ENCODE measurements at places on chromosomes 12 and 14.

GRCh38 chr14:62126879-62127478 is 364.8 kb downstream of the SNAPC1 start:
- DNase-seq: peak; percentile 41

DNA sequence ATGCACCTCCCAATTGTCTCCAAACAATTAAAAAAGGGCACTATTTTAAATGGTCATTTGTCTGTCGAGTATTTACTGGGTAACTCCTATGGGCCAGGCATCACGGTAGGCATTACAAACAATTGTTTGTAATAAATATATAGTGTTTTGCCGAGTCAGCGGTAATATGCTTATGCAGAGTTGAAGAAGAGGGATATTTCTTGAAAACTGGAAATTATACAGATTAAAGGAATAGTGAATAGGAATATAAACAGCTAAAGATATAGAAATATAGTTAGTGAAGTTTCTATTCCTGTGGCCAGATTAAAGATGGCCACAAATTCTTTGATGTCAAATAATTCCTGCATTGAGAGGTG is 13.5 kb upstream of the CRADD start:
- no peak for DNase-seq

- no peak for DNase-seq
Observed at GRCh38 chr14:63895510-63895909, 42.7 kb downstream of the SYNE2 start.

DNA sequence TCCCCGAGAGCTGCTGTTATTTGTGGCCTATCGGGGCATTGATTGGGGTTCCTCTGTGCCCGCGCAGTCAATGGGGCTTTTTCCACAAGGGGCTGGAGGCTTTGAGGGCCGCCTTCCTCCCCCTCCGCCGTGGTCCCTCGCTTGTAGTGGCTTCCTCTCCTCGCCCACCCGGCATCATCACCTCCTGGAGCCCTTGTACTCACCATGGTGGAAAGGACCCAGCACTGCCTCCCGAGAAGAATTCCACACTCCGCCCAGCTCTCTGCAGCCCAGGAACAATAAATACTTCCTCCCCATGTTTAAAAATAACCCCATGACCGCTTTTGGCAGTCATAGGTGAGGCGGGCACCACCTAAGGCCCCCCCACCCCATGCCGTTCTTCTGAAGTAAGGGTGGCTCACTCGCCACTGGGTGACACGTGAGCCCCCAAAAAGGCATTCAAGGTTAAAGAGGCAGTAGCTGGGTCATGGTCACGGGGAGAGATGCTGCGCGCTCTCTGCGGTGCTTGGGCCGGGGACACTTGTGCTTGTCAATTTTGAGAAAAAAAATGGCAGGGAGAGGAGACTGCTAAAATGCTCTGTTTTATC is at the start of gene MYL2:
Gene MYL2 (minus strand): TSS at position 256 of the 587 bp plus-strand sequence. CDS start 50 bp downstream, at position 206.
- no peak for DNase-seq

DNA sequence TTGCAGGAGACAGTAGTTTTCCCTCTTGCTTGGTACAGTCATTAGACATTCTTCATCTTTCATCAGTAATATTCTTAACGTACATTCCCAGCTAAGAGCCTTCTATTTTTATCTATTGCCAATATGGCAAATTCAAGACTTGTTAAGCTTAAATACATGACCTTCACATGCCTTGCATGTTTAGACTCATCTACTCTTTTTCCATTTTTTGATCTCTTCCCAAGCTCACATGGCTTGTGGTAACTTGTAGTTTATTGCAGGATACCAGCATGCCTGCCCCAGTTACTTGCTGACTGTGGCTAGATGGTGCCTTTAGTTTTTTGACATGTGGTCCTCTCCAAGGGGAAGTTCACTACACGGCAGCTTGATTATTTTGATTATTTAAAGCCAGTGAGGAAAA is 729.0 kb downstream of the SLC6A15 start:
- no peak for DNase-seq

GRCh38 chr12:42162965-42163364 is 18.3 kb upstream of the GXYLT1 start:
- DNase-seq: peak; percentile 29

DNA sequence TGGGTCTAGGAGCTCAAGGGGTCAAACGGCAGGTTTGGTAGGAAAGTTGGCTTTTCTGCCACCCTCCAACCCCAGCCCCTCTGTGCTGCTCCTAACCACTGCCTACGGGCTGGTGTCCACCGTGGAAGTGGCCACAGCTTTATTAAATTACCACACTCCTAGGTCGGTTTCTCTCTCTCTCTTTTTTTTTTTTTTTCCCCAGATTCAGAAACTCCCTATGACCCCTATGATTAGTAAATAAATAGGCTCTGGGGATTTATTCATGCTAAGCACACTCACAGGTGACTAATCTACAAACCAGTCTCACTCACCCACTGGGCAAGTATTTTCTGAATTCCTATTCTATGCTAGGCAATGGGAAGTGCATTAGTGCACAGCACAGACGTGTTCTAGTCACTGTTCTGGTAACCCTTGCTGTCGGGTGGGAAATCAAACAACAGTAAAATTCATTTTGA is 8.7 kb upstream of the DDX47 start:
- DNase-seq: peak; percentile 92

DNA sequence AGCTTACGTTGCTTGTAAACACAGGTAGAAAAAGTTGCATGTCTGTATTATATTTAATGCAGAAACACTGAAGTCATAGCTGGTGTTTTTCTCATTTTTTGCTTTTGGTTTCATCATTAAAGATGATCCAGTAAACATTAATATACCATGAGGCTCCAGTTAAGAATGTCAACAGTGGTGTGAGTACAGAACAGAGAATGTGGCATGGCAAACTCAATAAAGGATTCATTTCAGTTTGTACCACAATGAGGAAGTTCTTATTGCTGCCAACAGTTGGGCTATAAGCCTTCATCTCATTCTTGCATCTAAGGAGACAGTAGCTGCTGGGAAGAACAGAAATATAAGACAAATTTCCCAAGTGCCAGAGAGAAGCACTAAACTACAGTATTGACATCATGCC is 72.1 kb upstream of the ST8SIA1 start:
- DNase-seq: no peak

DNA sequence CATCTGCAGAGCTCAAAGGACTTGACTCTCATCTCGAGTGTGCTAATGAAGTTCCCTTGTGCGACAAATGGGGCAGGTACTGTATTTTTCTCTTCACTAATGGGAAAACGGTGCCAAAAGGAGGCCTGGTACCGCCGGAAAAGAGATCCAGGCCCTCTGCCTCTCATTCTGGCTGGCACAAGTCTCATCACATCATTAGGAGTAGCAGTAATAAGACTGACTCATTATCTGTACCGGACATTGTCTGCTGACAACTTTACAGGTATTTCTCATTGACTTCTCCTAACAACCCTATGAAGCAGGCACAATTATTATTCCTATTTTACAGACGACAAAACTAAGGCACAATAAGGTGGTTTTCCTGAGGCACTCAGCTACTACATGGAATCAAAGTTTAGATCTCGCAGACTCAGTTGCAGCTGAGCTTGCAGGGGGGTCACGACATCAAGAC is 668 bp downstream of the APPL2 start:
- DNase-seq: peak; percentile 40

DNA sequence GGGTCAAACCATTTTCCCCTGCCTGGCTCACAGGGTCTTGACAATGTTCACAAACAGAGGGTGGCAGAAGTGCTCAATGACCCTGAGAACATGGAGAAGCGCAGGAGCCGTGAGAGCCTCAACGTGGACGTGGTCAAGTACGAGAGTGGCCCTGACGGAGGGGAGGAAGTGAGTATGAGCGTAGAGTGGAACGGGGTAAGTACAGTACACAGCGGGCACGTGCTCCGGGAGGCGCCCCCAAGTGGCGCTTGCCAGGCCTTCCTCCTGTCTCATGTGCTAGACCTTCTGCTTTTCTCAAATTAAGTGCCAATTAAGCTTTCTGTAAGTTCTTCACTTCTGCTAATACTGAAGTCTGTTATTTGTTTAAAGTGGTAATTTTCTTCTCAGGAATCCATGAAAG is 35.9 kb downstream of the XRCC3 start:
- peak; percentile 25 for DNase-seq

- DNase-seq: peak; percentile 21
Observed at GRCh38 chr12:59119676-59120075, 199.4 kb upstream of the LRIG3 start.

DNA sequence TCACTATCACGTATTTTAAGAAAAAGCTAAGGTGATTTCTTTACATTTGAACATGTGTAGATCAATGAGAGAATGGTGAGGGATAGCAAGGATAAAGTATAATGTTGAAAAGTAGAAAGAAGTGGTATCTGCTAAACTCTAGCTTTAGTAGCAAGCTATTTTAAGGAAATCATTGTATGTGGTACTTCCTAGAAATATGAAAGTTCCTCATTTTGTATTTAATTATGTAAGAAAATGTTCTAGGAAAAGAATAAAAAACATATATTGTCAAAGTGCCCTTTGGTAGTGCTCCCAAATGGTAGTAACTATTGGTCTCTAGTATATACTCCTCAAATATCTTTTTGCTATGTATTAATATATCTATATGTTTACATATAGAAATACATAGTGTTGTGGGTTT is 35.7 kb downstream of the RAB21 start:
- no peak for DNase-seq

- DNase-seq: no peak
Observed at GRCh38 chr12:90010089-90010488, 301.5 kb upstream of the ATP2B1 start.

GRCh38 chr12:26274441-26275312 is 79.3 kb downstream of the SSPN start:
- DNase-seq: peak; percentile 99

DNA sequence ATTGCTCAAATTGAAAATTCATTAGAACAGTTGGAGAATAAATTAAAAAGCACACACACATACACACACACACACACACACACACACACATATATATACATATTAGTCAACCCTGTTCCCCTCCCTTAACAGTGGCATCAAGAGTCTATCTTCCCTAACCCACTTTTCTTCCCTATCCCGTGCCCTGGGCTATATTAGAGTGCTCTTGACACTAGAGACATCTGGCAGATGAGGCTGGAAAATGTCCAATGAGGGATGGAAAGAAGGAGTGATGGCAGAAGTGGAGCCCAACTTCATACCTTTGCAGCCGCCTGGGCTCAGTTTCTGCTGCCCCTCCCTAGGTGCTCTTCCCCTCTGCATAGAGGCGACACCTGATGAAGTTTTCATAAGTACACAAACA is 172.4 kb upstream of the NUDT4 start:
- no peak for DNase-seq

GRCh38 chr12:107320929-107321631 is 227.7 kb upstream of the CRY1 start:
- peak; percentile 46 for DNase-seq

- no peak for DNase-seq
Observed at GRCh38 chr14:64691376-64691775, 12.8 kb upstream of the PLEKHG3 start.

DNA sequence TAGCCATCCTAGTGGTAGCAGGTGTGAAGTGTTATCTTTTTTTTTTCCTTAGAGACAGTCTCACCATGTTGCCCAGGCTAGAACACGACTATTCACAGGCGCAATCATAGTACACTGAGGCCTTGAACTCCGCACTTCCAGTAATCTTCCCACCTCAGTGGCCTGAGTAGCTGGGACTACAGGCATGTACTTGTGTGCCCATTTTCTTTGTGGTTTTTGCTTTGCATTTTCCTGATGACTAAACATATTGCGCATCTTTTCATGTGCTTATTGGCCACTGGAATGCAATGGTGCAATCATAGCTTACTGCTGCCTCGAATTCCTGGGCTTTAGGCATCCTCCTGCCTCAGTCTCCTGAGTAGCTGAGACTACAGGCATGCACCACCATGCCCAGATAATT is 33.3 kb upstream of the GCH1 start:
- peak; percentile 48 for DNase-seq

DNA sequence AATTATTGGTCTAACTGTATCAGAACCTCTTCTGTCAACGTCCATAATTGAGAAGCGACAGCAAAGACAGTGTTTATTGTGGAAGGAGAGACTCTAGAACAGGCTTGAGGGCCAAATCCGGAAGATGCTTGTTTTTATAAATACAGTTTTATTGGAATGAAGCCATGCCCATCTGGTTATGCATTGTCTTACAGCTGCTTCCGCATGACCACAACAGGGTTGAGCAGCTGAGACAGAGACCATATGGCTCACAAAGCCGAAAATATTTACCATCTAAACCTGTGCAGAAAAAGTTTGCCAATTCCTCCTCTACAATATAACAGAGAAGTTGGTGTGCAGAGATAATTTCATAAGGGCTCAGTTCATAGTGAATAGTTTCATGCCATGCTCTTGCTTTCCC is 24.5 kb downstream of the PRKAB1 start:
- no peak for DNase-seq

GRCh38 chr12:43004908-43005307 is 415.4 kb upstream of the PRICKLE1 start:
- no peak for DNase-seq

- no peak for DNase-seq
Observed at GRCh38 chr14:71328183-71328582, 420.9 kb downstream of the PCNX1 start.

DNA sequence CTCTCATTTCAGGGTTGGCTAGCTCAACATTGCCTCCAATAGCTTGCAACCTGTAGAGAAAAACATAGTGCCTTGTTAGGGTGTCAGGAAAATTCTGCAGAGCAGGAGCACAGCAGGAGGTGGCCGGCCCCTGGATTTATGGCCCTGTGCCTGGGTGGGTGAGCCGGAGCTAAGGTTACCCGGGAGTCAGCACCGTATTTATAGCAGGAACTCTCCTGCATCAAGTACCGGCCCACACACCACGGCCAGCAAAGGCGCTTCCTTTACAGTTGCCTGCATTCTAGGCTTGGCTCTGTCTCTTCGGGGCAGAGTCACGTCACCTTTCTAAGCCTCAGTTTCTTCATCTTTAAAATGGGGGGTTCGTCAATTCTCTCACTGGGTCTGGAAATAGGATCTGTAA is 52.8 kb upstream of the EML1 start:
- no peak for DNase-seq

- peak; percentile 33 for DNase-seq
Observed at GRCh38 chr12:49706351-49707127, 666 bp downstream of the FMNL3 start.

- DNase-seq: no peak
Observed at GRCh38 chr12:77918046-77918445, 87.4 kb downstream of the NAV3 start.

- peak; percentile 63 for DNase-seq
Observed at GRCh38 chr12:5988659-5989116, 43.6 kb upstream of the ANO2 start.

- DNase-seq: no peak
Observed at GRCh38 chr14:60195179-60195810, 30.1 kb upstream of the DHRS7 start.

DNA sequence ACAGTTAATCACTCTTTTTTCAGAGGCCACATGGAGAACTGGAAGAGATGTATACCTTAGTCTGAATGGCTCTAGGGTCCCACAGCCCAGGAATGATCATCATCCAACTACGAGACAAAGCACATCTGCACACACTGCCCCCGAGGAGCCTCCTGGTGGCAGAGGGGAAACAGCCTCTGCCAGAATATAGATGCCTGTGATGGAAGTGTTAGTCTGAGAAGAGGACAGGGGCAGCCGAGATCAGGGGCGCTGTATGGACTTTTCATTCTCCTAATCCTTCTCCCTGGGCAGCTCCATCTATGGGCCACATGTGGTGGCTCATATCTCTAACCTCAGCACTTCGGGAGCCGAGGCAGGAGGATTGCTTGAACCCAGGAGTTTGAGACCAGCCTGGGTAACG is 82.8 kb upstream of the CAPRIN2 start:
- no peak for DNase-seq

Measured in fibroblast of skin of right biceps (primary cell).